Aortic smooth muscle cell (primary cell): ENCODE measurements at places on chromosomes 7 and 10. TPM values are rescaled to one million over a fixed set of nuclear protein-coding genes. Genes with fewer than 3 reads are reported as not detected.

COL1A2 gene
- 2,181 and 2,693 TPM in 2 replicates for total RNA-seq

NFKB2 gene
- total RNA-seq = 12.7 and 14.0 TPM in 2 replicates

PRSS37 gene
- total RNA-seq = not detected in 2 replicates

PARP12 gene
- 15.5 and 29.1 TPM in 2 replicates for total RNA-seq

NFE2L3 gene
- total RNA-seq = 0.31 and 0.79 TPM in 2 replicates

AGFG2 gene
- total RNA-seq = 6.0 and 9.1 TPM in 2 replicates

FAM180A gene
- 69.9 and 78.5 TPM in 2 replicates for total RNA-seq

PIK3CG gene
- 0.12 and 0.26 TPM in 2 replicates for total RNA-seq

MOGAT3 gene
- total RNA-seq = not detected in 2 replicates

CXCL12 gene
- 814 and 1,285 TPM in 2 replicates for total RNA-seq

TRDMT1 gene
- 7.1 and 9.2 TPM in 2 replicates for total RNA-seq

SVOPL gene
- not detected in 2 replicates for total RNA-seq

PLA2G12B gene
- not detected in 2 replicates for total RNA-seq

SERPINE1 gene
- 413 and 548 TPM in 2 replicates for total RNA-seq

NME8 gene
- total RNA-seq = not detected in 2 replicates

SUN3 gene
- not detected in 2 replicates for total RNA-seq

SEC61A2 gene
- total RNA-seq = 5.9 and 6.7 TPM in 2 replicates

C10orf105 gene
- under 0.01 TPM in 1 of 2 replicates, not detected in the other for total RNA-seq

TACC2 gene
- total RNA-seq = 9.6 and 14.1 TPM in 2 replicates

CLDN12 gene
- total RNA-seq = 35.5 and 40.7 TPM in 2 replicates

TFR2 gene
- total RNA-seq = 0.31 and 0.40 TPM in 2 replicates

COPS6 gene
- total RNA-seq = 120 TPM in 2 replicates

COL17A1 gene
- total RNA-seq = 1.3 and 1.4 TPM in 2 replicates
